ENCODE measurements at places on chromosomes 12 and 14.

- no peak overlapping the region for H3K27ac ChIP-seq
- no peak overlapping the region for H3K4me3 ChIP-seq
- H3K4me1 ChIP-seq = no peaks in the 10 kb centered on the region
- no peaks in the 10 kb centered on the region for H3K36me3 ChIP-seq
- no peak for DNase-seq
- peaks cover 11% of the 10 kb centered on the region for H3K27me3 ChIP-seq
Measured at GRCh38 chr14:36942522-36943245, 229.7 kb downstream of the SLC25A21 start.

GRCh38 chr12:47411966-47412365, 293.9 kb downstream of the RPAP3 start:
- DNase-seq = no peak
- peaks cover 4% of the 10 kb centered on the region for H3K36me3 ChIP-seq
- H3K27ac ChIP-seq = peak overlapping the region; percentile 82
- H3K4me3 ChIP-seq = no peak overlapping the region
- H3K27me3 ChIP-seq = no peaks in the 10 kb centered on the region

DNA sequence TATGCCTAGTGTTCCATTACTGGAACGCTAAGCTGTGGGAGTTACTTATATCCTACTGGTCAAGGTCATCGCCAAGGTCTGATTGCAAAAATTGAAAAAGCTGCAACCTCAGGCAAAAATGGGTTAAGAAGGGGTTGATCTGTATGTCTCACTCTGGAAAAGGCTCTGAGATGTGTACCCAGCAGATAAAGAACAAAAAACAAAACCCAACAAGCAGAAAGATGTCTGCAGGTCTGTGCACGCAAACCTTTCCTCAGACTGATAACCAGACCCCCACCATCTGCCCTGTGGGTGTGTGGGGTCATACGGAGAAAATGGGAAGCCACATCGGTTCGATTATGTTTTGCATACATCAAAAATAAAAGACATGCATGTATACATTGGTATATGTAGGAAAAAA, 56.4 kb downstream of the TESC start:
- no peaks in the 10 kb centered on the region for H3K36me3 ChIP-seq
- no peaks in the 10 kb centered on the region for H3K4me1 ChIP-seq
- no peak overlapping the region for H3K4me3 ChIP-seq
- no peak for DNase-seq
- H3K27me3 ChIP-seq = no peaks in the 10 kb centered on the region

GRCh38 chr12:62754706-62755105, 180.2 kb downstream of the PPM1H start:
- H3K27ac ChIP-seq = no peak overlapping the region
- no peak overlapping the region for H3K4me3 ChIP-seq
- H3K4me1 ChIP-seq = no peaks in the 10 kb centered on the region
- H3K27me3 ChIP-seq = peaks cover 34% of the 10 kb centered on the region
- DNase-seq = no peak

DNA sequence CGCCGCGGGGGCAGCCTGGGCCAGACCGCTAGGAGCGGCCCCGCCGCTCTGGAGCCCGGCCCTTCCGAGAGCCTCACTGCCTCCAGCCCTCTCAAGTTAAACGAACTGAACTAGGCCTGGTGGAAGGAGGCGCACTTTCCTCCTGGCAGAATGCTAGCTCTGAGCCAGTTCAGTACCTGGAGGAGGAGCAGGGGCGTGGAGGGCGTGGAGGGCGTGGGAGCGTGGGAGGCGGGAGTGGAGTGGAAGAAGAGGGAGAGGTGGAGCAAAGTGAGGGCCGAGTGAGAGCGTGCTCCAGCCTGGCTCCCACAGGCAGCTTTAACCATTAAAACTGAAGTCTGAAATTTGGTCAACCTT, 5.3 kb downstream of the LTB4R start:
- no peak overlapping the region for H3K27ac ChIP-seq
- DNase-seq = no peak
- H3K4me1 ChIP-seq = peaks cover 43% of the 10 kb centered on the region
- H3K27me3 ChIP-seq = peaks cover 18% of the 10 kb centered on the region
- peaks cover 3% of the 10 kb centered on the region for H3K36me3 ChIP-seq

DNA sequence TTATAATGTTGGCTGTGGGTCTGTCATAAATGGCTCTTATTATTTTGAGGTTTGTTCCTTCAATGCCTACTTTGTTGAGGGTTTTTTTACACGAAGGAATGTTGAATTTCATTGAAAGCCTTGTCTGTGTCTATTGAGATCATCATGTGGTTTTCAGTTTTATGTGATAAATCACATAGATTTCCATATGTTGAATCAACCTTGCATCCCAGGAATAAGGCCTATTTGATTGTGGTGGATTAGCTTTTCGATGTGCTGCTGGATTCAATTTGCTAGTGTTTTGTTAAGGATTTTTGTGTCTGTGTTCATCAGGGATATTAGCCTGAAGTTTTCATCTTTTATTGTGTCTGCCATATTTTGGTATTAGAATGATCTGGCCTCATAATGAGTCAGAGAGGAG, 27.6 kb downstream of the SLC2A13 start:
- H3K4me1 ChIP-seq = no peaks in the 10 kb centered on the region
- H3K27ac ChIP-seq = no peak overlapping the region

DNA sequence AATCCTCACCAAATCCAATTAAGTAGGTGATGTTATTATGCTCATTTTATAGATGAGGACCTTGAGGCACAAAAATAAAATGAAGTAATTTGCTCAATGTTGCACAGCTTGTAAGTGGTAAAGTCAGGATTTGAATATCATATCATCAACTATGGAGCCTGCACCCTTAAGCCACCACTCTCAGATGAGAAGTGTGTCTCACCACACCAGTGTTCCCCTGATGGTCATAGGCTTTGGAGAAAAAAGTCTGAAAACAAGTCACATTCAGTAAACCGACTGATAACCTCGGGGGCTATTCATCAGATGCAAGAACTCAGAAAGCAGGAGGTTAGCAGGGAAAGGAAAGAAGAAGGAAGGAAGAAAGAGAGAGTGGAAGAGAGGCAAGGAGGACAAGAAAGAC, 2.8 kb downstream of the TSHR start:
- peak overlapping the region; percentile 95 for H3K27ac ChIP-seq
- H3K4me1 ChIP-seq = peaks cover 35% of the 10 kb centered on the region
- H3K36me3 ChIP-seq = peaks cover 2% of the 10 kb centered on the region
- no peak for DNase-seq
- H3K27me3 ChIP-seq = peaks cover 5% of the 10 kb centered on the region
- peak overlapping the region; percentile 69 for H3K4me3 ChIP-seq

- no peak overlapping the region for H3K27ac ChIP-seq
- H3K4me1 ChIP-seq = no peaks in the 10 kb centered on the region
- DNase-seq = no peak
- no peak overlapping the region for H3K4me3 ChIP-seq
Measured at GRCh38 chr14:101028971-101029667, 125.6 kb upstream of the RTL1 start.

DNA sequence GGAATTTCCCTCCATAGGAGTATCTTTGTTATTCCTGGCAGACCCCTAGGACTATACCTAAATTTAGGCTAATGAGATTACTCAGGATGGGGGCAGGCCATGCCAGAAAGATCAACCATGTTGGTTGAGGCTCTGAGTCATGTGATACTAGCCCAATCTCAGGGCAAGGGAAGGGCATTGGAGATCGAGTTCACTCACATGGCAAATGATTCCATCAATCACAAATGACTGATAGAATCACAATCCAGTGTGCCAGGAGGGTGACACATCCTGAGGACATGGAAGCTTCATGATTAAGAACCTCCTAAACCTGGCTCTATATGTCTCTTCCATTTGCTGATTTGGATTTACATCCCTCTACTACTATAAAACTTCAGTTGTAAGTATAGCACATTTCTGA, 182.3 kb downstream of the NTF3 start:
- DNase-seq = no peak
- no peak overlapping the region for H3K27ac ChIP-seq
- H3K4me1 ChIP-seq = no peaks in the 10 kb centered on the region
- H3K36me3 ChIP-seq = no peaks in the 10 kb centered on the region
- H3K27me3 ChIP-seq = peaks cover 4% of the 10 kb centered on the region

DNA sequence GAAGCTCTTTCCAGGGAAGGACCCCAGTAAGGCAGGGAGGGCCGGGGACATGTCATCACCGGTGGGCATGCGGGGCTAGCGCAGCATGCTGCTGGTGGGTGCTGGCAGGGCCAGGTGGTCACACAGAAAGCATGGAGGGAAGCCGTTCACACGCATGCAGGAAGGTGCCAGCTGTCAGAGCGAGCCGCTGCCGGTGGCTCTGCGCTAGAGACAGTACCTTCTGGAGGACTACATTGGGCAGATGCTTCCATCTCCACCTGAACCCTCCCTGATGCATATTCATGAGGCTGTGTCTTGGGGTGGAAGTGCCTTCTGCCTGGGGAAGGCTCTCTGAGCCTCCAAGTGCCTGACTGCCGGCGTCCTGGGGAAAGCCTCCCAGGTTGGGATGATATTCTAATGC, 203.8 kb downstream of the CALM1 start:
- H3K27ac ChIP-seq = no peak overlapping the region
- no peak overlapping the region for H3K4me3 ChIP-seq
- DNase-seq = no peak

DNA sequence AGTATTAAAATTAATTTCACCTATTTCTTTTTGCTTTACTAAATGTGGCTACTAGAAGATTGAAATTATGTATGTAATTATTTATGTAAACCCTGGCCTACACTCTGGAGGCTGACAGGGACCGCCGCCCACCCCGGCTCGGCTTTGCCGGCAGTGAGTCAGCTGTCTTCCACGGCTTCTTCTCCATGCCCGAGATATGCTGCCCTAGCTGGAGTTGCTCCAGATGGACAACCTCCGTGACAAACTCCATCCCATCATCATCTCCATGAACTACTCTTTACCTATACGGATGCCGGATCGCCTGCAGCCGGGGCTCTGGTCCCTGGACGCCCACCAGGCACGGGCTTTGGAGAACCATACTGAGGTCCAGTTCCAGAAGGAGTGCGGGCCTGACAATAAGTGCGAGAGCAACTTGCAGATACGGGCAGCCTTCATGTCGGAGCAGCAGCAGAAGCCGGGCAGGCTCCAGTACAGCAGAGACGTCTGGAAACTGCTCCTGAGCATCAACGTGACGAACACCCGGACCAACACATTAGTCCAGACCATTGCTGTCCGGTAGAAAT, 86.9 kb upstream of the NID2 start:
- no peak overlapping the region for H3K4me3 ChIP-seq
- peaks cover 4% of the 10 kb centered on the region for H3K36me3 ChIP-seq
- DNase-seq = no peak
- H3K27me3 ChIP-seq = no peaks in the 10 kb centered on the region
- peaks cover 21% of the 10 kb centered on the region for H3K4me1 ChIP-seq
- no peak overlapping the region for H3K27ac ChIP-seq

- H3K4me1 ChIP-seq = no peaks in the 10 kb centered on the region
- H3K27ac ChIP-seq = no peak overlapping the region
- no peak overlapping the region for H3K4me3 ChIP-seq
- H3K27me3 ChIP-seq = no peaks in the 10 kb centered on the region
Measured at GRCh38 chr12:1391722-1392121, 202.7 kb downstream of the FBXL14 start.

DNA sequence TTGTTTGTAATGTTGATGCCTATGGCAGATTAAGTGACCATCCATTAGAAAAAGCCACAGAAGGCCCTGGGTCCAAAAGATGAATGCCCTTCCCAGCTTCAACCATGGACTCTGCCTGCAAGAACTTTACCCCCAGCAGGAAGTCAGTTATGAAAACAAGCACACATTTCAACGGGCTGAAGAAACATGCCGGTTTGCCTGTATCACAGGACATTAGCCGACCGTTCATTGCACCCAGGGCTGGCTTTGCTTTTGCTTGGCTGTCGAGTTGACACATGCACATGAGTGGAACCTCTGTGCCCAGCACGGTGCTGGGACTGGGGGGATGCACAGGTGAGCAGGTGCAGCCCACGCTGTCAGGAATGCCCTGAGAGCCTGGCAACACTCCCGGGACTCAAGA, 1087.0 kb downstream of the BCL11B start:
- H3K27ac ChIP-seq = peak overlapping the region; percentile 100
- no peak for DNase-seq
- peaks cover 76% of the 10 kb centered on the region for H3K4me1 ChIP-seq
- no peaks in the 10 kb centered on the region for H3K36me3 ChIP-seq

- H3K4me1 ChIP-seq = peaks cover 18% of the 10 kb centered on the region
- no peak for DNase-seq
- H3K36me3 ChIP-seq = peaks cover 8% of the 10 kb centered on the region
- H3K27ac ChIP-seq = no peak overlapping the region
Measured at GRCh38 chr12:1324910-1325309, 269.5 kb downstream of the FBXL14 start.

- no peaks in the 10 kb centered on the region for H3K27me3 ChIP-seq
- peaks cover 2% of the 10 kb centered on the region for H3K4me1 ChIP-seq
- H3K36me3 ChIP-seq = peaks cover 2% of the 10 kb centered on the region
- H3K4me3 ChIP-seq = no peak overlapping the region
- H3K27ac ChIP-seq = no peak overlapping the region
- no peak for DNase-seq
Measured at GRCh38 chr12:38850461-38850860, 54.9 kb downstream of the CPNE8 start.

GRCh38 chr12:8662593-8662992, at the start of gene MFAP5:
TSS of gene MFAP5 (minus strand) at chr12:8662826. CDS start at chr12:8662104, 722 bp downstream.
- no peaks in the 10 kb centered on the region for H3K4me1 ChIP-seq
- DNase-seq = no peak
- no peak within 1 kb of the TSS for H3K27ac ChIP-seq
- peaks cover 15% of the 10 kb centered on the region for H3K27me3 ChIP-seq
- peaks cover 4% of the 10 kb centered on the region for H3K36me3 ChIP-seq

DNA sequence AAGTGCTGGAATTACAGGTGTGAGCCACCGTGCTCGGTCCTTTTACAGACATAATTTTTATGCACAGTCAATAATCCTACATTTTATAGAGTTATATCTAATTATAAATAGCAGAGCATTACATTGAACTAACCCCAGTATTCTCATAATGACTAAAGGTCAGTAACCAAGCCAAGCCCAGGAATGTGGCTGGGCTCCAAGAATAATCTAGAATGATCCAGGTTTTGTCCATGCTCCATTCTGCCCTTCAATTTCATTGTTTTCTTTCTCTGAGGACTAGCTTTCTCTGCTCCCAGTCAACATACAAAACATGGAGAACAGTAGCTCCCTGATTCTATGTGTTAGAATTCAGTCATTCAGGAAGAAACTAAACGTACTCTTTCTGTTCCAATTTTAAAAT, 92.1 kb upstream of the KRR1 start:
- no peaks in the 10 kb centered on the region for H3K4me1 ChIP-seq
- H3K27ac ChIP-seq = no peak overlapping the region
- H3K4me3 ChIP-seq = no peak overlapping the region
- DNase-seq = no peak
- no peaks in the 10 kb centered on the region for H3K36me3 ChIP-seq
- peaks cover 8% of the 10 kb centered on the region for H3K27me3 ChIP-seq
